Suppressor macrophage treated with lipopolysaccharide for 1 hour (primary cell): ENCODE measurements at places on chromosomes 2 and 18.

DNA sequence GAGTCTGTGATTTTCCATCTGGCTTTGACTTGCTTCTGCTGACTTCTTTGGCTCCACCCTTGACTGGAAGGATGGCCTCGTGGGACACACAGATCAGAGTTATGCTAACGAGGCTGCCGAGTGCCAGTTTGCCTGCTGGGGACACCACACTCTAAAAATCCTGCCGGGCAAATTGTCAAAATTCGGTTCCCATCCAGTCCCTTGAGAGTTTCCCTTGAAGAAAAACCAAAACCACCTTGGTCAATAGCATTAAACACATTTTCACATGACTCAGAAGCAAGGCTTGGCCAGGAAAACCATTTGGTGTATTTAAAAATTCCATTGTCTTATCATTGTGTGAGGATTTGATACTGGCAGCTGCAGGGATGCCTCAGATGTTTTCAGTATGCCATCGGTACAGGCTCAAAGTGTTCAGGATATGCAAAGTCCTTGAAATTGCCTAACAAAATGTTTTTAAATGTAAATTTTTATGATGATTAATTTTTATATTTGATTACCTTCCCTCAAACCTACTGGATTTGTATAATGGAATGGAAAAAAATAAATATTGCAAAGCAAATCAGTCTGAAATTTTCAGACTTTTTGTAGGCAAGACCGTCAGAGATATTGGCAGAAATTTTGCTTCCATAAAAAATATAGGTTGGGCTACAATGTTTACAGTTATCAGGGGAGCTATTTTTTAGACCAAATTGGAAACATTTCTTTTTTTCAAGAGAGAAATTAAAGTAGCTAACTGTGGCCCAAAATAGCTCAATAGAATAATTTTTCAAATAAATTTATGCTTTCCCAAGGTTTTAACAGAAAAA is 41.6 kb downstream of the KCNE4 start:
- no peak for DNase-seq

DNA sequence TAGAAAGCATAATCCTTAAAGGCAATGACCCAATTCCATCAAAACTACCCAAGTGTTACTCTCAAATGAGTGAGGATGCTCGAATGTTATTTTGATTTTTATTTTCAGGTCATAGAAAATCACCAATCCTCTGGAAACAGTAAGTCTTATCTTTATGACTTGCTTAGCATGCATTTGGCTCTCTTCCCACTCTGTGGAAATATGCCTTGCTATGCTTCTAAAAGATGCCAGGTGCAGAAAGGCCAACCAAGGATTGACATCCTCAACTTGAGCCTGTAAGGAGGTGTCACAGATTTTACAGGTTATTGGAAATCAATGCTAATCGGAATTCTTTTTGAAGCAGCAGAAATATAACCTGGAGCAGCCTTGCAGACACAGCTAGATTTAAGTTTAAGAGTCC is 543.9 kb upstream of the LINC00305 start:
- DNase-seq, result no peak

DNA sequence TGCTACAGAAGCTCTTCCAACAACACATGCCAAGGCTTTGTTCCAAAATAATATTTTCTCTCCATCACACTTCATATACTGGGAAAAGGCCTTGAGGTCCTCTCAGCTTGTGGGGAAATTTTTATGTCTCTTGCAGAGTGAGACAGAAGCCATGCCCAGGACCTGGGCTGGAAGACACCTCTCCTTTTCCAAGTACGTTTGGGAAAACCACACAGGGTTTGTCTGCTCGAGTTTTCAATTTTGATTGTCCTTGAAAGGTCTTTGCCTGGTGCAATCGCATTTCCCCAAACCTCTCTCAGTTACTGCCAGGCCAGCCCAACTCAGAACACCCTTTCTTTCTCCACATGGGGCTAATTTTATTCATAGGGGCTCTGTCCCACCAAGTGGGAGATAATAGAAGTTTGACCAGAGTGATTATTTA is 272.2 kb downstream of the OSR1 start:
- DNase-seq, result no peak

GRCh38 chr2:178301649-178302238 is 107.4 kb downstream of the OSBPL6 start:
- DNase-seq, result no peak

- no peak for DNase-seq
Observed at GRCh38 chr2:103121106-103121505, 359.3 kb downstream of the TMEM182 start.

DNA sequence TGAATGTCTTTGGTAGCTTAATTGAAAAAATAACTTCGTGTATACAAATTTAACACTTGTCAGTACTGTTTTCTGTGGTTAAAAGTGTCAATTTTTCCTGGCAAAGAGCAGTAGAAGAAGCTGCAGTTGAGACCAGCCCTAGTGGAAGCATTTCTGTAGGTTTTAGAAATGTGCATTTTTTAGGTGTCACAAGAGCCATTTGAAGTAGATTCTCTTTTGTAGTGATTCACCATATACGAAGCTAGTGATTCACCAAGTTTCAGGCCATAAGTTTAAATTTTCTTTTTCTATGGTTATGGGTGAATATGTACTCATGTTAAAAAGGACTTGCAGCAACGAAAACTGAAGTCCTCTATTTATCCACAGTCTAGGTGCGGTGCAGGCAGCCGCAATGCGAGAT is 4.2 kb downstream of the NABP1 start:
- peak; percentile 55 for DNase-seq

GRCh38 chr2:232888099-232888836 is 18.2 kb downstream of the SNORC start:
- DNase-seq, result no peak

- DNase-seq, result no peak
Observed at GRCh38 chr2:100844514-100844913, 24.6 kb downstream of the NPAS2 start.

- DNase-seq, result no peak
Observed at GRCh38 chr2:107088156-107088555, 202.2 kb upstream of the ST6GAL2 start.

DNA sequence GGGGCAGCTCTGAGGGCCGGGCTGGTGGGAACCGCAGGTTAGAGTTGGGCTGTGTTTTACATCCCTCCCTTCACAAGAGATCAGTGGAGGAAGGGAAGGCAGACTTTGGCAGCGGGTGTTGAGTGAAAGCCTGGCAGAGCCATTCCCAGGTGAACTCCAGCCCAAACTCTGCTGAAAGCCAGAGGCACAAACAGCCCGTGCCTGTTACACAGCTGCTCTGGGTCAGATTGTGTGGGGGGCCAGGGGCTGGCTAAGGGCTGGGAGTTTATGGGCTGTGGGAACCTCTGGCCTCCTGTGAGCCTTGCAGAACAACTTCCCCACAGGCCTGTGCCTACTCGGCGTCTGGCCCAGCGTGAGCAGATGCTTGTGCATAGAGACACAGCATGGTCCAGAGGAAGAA is 286.8 kb downstream of the CLIP4 start:
- DNase-seq, result no peak

GRCh38 chr18:61606759-61607158 is 273.5 kb downstream of the CDH20 start:
- peak; percentile 62 for DNase-seq

GRCh38 chr2:232592772-232593395 is 40.5 kb upstream of the EFHD1 start:
- no peak for DNase-seq

DNA sequence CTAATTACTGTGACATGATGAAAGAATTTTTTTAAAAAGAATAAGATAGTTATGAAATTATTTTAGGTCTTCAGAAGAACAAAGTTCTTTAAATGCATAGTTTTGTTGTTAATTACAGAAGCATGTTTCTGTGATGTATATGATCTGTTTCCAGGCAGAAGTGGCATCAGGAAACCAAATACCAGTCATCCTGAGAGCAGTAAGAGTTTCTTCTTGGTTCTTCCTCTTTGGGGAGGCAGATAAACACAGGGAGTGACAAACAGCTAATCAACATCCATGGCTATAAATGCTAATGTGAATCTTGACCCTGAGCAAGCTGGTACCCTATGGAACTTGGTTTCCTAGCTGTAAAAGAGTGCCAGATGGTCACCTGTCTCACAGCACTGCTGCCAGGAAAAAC is 29.2 kb downstream of the WIPF1 start:
- DNase-seq, result peak; percentile 33

GRCh38 chr2:240581811-240582210 is 4.7 kb upstream of the CAPN10 start:
- no peak for DNase-seq

- DNase-seq, result no peak
Observed at GRCh38 chr2:10834068-10834655, 21.6 kb upstream of the PDIA6 start.

DNA sequence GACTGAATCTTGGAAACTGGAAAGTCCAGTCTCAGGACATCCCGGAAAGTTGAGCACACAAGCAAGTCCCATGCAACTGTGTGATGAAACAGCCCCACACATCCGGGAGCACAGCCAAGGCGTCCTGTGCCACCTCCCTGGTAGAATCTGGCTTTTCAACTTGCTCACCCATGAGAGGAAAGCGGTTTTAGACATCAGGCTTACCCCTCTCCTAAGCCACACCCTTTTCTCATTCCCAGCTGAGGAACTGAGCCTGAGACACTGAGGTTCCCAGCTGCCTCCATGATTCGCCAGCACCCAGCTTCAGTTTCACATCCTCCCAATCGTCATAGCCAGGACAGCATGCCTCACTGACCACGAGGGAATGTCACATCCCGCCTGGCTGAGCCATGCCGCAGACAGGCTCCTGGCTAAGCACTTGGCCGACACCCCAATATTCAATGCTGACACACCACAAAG is 60.3 kb downstream of the STEAP3 start:
- DNase-seq, result peak; percentile 99

GRCh38 chr2:119260646-119261492 is 37.2 kb downstream of the STEAP3 start:
- no peak for DNase-seq

GRCh38 chr2:39849064-39849463 is 70.0 kb upstream of the THUMPD2 start:
- no peak for DNase-seq

GRCh38 chr2:174839662-174840061 is 75.4 kb upstream of the CHRNA1 start:
- DNase-seq, result no peak

GRCh38 chr2:118657466-118657865 is 190.0 kb downstream of the EN1 start:
- no peak for DNase-seq

- DNase-seq, result no peak
Observed at GRCh38 chr2:61530749-61531148, 7.4 kb downstream of the XPO1 start.

- peak; percentile 61 for DNase-seq
Observed at GRCh38 chr18:63578357-63578958, 8.7 kb upstream of the SERPINB13 start.

GRCh38 chr2:61432990-61433389 is 37.9 kb downstream of the USP34 start:
- DNase-seq, result no peak

GRCh38 chr18:40925071-40925541 is 1029.9 kb upstream of the PIK3C3 start:
- DNase-seq, result no peak

DNA sequence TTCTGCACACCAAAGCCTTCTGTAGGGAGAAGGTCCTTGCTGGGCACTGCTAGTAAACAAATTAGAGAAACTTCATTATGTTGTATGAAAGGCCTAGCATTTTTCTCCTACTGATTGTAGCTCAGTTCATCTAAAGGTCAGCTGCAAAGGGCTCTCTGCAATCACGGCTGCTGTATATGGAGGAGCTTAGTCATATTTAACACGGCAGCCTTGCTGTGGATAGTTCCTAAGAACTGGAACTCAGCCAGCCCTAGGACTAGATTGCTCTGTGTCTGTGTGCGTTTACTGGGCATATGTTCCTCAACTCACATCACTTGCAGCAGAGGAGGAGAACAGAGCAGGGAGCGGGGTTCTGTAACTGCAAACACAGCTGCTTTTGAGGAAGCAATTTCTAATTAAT is 1103.9 kb upstream of the KLHL29 start:
- DNase-seq, result peak; percentile 17

DNA sequence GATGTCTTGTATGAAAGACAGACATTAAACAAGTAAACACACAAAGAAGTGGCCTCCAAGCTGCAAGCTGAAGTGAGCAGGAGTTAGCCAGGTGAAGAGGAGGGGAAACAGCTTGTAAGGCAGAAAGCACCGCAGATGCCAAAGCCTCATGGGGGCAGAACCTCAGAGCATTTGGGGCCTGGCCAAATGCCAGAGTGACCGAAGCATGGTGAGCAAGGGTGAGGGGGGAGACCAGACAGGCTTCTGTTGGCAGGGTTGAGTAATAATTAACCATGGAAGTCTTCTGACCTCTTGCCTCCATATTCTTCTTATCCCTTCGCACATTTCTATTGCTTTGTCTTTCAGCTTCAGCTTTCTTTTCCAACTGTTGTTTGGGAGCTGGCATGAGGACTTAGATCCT is 5.6 kb downstream of the QPCT start:
- DNase-seq, result no peak

- DNase-seq, result no peak
Observed at GRCh38 chr18:76514573-76514972, 19.5 kb upstream of the ZNF516 start.

DNA sequence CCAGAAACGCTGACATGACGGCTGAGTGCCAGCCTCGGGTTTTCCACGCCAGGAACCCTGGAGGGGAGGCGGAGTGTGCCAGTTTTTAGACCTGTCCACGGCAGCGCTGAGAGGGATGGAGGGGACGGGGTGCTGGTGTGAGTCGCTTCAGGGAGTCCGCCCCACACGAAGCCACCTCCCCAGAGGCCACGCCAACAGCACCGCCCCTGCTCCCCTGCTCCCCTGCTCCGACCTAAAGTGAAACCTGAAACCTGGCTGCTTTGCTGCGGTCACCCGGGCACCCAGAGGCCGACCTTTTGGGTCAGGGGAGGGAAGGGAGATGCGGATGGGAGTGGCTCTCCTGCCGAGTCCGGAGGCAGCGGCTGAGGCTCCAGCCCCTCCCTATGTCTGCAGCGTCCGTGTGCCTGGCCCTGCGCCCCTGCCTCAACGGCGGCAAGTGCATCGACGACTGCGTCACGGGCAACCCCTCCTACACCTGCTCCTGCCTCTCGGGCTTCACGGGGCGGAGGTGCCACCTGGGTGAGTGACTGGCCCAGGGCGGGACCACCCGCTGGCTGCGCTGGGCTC is 38.1 kb downstream of the SNED1 start:
- no peak for DNase-seq

- no peak for DNase-seq
Observed at GRCh38 chr2:1550076-1550475, 136.8 kb downstream of the TPO start.

DNA sequence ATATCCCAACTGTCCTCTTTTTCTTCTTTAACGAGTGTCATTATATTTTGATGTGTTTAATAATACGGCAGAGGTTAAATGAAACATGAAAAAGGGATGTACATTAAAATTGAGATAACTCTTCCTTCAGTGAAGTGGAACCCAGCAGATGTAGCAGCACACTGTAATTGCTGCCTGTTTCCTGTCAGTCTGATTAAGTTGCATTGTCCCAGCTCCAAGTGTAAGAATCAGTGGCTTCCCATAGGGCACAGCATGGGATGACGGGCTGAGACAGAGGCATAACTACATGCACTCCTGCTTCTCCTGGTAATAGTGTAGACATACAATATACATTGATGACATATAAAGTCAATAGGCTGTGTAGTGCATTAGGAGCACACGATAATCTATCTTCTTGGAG is 175.8 kb upstream of the TCF4 start:
- DNase-seq, result no peak

- DNase-seq, result no peak
Observed at GRCh38 chr18:70234667-70235459, 29.4 kb upstream of the RTTN start.

GRCh38 chr18:37661478-37661877 is 95.9 kb upstream of the CELF4 start:
- no peak for DNase-seq
